ENCODE measurements at places on chromosomes 13 and 19.

- no peak for DNase-seq
Observed at GRCh38 chr13:67150608-67151007, 79.5 kb downstream of the PCDH9 start.

- DNase-seq: no peak
Observed at GRCh38 chr19:15501596-15501995, 6.7 kb upstream of the CYP4F22 start.

DNA sequence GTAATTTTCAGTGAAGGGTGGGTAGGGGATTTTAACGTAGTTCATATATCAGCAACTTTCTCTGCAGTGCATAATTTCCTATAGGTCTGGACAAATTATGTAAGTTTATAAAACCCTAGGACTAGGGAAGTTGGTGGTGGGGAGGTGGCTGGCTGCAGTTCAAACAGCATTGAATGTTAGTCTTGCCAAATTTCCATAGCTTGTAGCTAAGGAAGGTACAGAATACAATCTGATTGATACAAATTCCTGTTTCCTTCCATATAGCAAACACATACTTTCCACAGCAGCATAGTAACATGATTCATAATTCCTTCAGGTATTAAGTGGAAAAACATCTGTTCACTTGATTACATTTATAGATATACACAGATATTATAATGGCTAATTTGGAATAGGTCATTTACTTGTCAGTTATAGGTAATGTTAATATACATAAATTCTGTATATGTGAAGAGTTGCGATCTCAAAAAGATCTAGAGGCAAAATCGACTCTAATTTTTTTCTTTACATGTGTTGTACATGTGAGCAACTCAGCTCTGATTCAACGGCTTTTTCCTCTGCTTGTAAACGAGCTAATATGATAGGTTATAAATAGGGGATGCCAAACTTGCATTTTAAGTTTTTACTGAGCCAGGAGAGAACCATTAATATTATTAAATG, 233.4 kb upstream of the CSNK1A1L start:
- no peak for DNase-seq

- no peak for DNase-seq
Observed at GRCh38 chr19:11268783-11269267, 6.5 kb upstream of the DOCK6 start.

DNA sequence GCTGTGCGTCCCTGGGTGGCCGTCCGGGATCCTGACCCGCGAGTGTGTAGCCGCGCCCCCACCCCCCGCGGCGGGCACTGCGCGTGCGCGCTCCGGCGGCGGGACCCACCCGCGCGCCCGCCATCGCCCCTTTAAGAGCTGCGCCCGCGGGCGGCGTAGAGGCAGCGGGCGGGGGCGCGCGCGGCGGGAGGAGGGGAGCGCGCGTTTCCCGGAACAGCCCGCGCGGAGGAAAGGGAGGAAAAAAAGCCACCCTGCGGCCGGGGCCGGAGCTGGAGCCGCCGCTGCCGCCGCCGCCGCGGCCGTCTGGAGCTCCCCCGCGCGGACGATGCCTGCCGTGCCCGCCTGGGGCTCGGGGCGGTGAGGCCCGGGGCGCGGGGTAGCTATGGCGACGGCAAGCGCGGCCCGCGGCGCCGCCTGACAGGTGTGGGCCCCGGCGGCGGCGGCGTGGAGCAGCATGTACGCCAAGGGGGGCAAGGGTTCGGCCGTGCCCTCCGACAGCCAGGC, at the start of gene SSBP4:
Gene SSBP4 (plus strand): TSS at position 204 of the 504 bp plus-strand sequence. CDS start 251 bp downstream, at position 455.
- peak; percentile 79 for DNase-seq

DNA sequence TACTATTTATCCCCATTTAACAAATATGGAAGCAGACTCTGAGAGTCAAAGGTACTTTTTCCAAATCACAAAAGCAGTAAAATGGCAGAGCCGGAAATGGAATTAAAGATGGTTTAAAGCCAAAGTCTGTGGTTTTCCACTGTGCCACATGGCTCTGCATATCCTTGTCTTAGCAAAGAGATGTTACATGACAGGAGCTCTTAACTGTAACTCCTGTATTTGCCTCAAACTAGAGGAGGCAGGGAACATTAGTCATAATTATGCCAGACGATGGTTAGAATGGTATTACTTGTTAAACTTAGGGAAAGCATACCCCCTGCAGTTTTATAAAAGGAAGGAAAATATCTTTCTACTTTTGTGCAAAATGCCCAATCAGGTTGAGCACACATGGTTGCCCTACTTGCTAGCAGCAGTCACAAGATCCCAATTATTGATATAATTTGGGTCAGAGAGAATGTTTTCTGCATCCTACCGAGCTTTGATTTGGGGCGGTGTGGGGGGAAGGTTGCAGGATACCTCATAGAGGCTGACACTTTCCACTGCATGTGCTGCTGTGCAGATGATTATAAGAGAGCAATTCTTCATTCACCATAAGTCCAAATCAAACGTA, 42.0 kb upstream of the MAB21L1 start:
- DNase-seq: no peak

GRCh38 chr19:12825254-12826131, 8.9 kb downstream of the RTBDN start:
- DNase-seq: no peak

GRCh38 chr13:20173116-20173746, 12.4 kb upstream of the GJA3 start:
- no peak for DNase-seq

GRCh38 chr19:49186108-49186507, 28.5 kb downstream of the TRPM4 start:
- DNase-seq: no peak

GRCh38 chr13:79384022-79384610, 21.9 kb downstream of the RBM26 start:
- no peak for DNase-seq

GRCh38 chr19:29673451-29674371, 8.4 kb downstream of the PLEKHF1 start:
- no peak for DNase-seq

GRCh38 chr19:5580161-5580571, 12.4 kb upstream of the TINCR start:
- no peak for DNase-seq

DNA sequence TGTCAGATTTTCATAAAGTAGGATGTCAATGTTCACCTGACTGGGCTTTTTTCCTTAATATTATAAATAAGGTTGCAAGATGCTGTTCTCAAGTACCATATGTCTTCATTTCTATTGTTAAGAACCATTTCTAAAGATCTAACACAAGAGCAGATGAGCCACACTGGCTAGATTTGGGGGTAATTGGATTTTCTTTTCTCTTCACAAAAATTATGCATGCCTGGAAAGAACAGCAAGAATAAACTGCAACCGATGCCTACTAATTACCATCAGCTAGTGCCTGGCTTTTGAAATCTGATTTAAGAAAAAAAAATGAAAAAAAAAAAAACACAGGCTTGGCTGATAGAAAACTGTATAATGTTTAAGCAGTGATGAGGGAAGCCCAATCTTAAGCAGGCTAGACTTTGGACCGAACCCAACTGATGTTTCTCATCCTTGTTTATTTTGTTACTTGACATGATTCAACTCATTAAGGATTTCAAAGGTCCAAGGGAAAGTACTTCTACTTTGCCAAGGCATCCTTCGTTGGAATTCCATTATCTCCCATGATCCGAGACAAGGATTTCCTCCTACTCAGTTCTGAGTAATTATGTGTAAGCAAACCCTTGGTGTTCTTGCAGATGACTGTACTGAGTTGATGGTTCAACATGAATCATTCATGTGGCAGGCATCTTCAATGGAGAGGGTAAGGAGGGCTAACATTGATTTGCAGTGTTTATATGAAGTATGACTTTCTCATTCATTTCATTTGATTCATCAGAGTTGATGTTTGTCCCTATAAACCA, 300.5 kb downstream of the SPRY2 start:
- DNase-seq: no peak

- no peak for DNase-seq
Observed at GRCh38 chr19:29366757-29367156, 153.8 kb upstream of the UQCRFS1 start.

GRCh38 chr13:20348018-20348417, 115.9 kb upstream of the GJB6 start:
- DNase-seq: no peak

GRCh38 chr13:40922437-40923040, 96.6 kb downstream of the ELF1 start:
- no peak for DNase-seq

GRCh38 chr19:2574971-2575630, 99.2 kb downstream of the GADD45B start:
- DNase-seq: no peak

GRCh38 chr13:64446372-64446771, 2783.8 kb downstream of the PCDH9 start:
- no peak for DNase-seq

DNA sequence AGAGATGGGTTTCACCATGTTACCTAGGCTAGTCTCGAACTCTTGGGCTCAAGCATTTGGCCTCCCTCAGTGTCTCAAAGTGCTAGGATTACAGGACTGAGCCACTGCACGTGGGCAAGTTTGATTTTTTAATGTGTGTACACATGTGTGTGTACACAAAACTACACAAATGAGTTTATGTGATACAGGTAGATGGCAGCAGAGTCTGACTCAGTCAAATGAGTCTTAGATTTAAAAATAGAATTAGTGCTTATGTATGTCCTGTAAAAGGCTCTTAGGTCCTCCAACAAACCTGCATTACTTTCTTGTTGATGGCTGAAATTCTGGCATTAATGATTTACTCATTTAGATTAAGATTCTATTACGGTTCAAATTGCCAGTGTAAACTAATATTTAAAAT, 293.7 kb downstream of the PCDH17 start:
- DNase-seq: no peak

DNA sequence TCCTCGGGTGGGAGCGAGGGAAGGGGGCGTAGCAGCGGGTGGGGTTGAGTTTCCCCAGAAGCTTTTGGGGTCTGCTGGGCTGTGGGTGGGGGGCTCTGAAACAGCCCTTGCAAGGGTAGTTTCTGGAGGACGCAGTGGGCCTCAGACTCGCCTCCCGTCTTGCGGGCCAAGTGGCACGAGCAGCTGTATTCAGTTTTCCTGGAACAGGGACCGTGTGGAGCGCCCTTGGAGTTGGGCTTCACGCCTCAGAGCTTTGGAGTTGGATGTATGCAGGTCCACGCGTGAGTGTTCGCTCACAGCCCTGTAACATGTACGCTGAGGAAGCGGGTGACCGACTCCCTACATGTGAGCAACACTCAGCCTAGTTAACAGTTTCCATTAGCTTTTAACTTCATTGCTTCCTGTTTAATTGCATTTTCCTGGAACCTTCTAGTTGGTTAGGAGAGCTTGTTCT, 603 bp downstream of the TM9SF2 start:
- no peak for DNase-seq

GRCh38 chr13:109741966-109742365, 44.4 kb downstream of the IRS2 start:
- no peak for DNase-seq

GRCh38 chr13:30906411-30907051, 460 bp downstream of the MEDAG start:
- no peak for DNase-seq

DNA sequence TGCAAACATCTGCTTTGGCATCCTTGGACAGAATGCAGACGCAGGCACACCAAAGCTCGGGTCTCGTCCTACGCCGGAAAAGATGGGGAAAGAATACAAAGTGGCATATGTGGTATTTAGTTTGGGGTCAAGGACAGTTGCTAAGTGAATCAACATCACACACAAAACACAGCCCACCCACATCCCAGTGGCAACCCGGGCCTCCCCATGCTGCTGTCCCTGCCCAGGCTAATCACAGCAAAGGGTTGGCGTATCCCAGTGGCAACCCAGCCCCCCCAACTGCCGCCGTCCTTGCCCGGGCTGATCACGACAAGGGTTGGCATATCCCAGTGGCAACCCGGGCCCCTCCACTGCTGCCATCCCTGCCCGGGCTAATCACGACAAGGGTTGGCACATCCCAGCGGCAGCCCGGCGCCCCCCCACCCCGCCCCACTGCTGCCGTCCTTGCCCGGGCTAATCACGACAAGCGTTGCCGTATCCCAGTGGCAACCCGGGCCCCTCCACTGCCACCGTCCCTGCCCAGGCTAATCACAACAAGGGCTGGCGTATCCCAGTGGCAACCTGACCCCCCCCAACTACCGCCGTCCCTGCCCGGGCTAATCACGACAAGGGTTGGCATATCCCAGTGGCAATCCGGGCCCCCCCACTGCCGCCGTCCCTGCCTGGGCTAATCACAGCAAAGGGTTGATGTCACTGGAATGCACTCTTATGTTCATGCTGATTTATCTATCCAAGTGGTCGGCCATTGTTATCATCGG, 167.8 kb upstream of the SOX1 start:
- DNase-seq: no peak

- DNase-seq: peak; percentile 28
Observed at GRCh38 chr19:54029930-54030490, 33.7 kb downstream of the VSTM1 start.

GRCh38 chr13:87537951-87538350, 133.2 kb upstream of the SLITRK5 start:
- no peak for DNase-seq

DNA sequence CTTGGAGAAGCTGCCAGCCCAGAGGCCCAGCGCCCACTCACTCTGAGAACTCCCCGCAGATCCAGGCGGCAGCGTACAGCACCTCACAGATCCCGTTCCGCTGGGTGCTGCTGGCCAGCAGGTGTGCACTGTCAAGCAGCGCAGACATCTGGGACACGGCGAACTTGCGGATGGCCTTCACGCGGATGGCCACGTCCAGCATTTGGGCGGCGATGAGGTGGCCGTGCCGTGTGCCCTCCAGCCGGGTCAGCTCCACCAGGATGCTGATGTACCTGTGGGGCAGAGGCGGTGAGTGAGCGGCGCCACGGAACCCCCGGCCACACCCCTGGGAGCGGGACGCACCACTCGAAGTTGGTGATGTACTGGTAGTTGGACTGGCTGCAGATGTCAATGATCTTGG, 24.1 kb downstream of the IZUMO4 start:
- no peak for DNase-seq

- peak; percentile 11 for DNase-seq
Observed at GRCh38 chr13:40786568-40786996, 2.8 kb upstream of the SLC25A15 start.

- no peak for DNase-seq
Observed at GRCh38 chr13:44934724-44935123, 54.5 kb downstream of the NUFIP1 start.

- no peak for DNase-seq
Observed at GRCh38 chr13:76331943-76332712, 554.1 kb downstream of the KCTD12 start.

DNA sequence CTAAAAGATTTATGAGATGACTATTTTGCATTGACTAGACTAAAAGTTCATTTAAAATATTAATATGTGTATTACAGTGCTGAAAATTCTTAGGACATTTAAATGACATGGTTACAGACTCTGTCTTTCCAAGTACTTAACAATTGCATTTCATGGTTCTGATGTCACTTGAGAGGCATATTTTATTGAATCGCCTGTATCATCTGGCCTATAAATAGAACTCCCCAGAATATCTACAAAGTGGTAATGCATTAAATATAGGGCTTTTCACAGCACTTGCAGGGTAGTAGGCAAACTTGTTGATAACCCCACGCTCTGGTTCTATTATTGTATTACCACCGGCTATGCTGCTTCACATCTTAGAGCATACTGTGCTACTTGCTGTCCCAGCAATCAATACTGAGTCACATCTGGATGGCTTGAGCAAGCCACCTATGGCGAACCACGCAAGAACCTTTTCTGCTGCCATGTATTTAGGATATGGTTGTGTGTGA, 400.6 kb downstream of the HS6ST3 start:
- DNase-seq: no peak

Data from stimulated activated naive CD8-positive, alpha-beta T cell treated with anti-CD3 and anti-CD28 coated beads, Interleukin-15, amount 100 ng/mL, for 72 hours (primary cell).